ENCODE measurements at places on chromosomes 7 and 10.

DNA sequence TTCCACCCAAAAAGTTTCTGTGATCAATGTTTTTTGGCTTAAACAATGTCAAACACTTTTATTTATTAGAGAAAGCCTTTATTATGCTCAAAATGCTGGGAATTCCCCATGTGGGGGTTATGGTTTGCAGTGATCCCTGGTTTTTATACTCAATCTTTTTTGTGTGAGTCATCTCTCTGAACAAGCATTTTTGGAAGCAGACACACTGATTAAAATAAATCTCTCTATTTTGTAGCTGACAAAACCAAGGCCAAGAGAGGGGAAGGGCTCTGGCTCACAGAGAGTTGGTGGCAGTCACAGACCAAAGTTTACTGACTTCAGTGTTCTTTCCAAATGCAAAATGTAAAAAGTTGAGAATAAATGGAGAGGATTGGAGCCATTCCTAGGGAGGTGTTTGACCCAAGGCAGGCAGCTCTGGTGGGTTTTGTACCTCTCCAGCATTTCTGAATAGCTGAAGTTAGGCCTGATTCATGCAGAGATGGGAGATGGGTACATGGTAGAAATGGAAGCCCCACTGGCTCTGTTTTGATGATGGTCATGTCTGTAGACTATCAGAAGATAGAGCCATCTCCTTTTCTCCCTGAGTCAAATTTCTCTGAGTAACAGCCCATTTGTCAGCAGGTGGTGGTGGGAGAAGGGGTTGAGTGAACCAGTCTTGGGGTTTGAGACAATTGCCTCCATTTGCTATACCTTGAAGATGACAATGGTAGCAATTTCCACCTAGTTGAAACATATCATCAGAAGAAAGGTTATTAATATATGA, 45.4 kb upstream of the NAMPT start:
- no peak for DNase-seq

GRCh38 chr10:3264161-3264761, 91.7 kb upstream of the PITRM1 start:
- no peak for DNase-seq

GRCh38 chr7:5500777-5501350, 77.2 kb upstream of the TNRC18 start:
- DNase-seq = no peak

- no peak for DNase-seq
These were observed 6.0 kb downstream of the NODAL start for GRCh38 chr10:70435241-70436085.

- no peak for DNase-seq
These were observed 13.2 kb upstream of the UNCX start for GRCh38 chr7:1219498-1219897.

GRCh38 chr10:100986623-100986951, 710 bp downstream of the MRPL43 start:
- DNase-seq = no peak

- no peak for DNase-seq
These were observed 86.7 kb downstream of the ARHGAP22 start for GRCh38 chr10:48517911-48518811.

All from mesendoderm (in vitro differentiated cells).